ENCODE measurements at places on chromosomes 2 and 18. TPM values are rescaled to one million over a fixed set of nuclear protein-coding genes. Genes with fewer than 3 reads are reported as not detected.

DNA sequence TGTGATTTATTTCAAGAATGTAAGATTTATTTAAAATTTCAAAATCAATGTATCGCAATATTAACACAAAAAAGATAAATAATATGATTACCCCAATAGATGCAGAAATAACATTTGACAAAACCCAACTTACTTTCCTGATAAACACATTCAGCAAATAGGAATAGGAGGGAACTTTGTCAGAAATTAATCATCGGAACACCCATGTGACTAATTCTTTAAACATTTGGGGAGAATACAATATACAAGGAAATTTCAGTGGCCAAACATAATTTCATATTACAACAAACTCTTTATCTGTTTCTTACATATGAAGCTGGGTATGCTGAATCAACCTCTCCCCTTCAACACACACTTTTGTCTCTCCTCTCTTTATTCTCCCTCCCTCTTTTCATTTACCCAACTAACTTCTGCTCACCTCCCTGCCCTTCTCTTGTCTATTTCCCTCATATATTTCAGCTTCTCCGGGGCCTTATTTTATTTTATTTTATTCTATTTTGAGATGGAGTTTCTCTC is 309.6 kb upstream of the CNTNAP5 start:
- H3K4me1 ChIP-seq: no peaks in the 10 kb centered on the region
- H3K4me3 ChIP-seq: no peak overlapping the region
- no peak overlapping the region for H3K27ac ChIP-seq
- DNase-seq: no peak
- no peaks in the 10 kb centered on the region for H3K27me3 ChIP-seq

DNA sequence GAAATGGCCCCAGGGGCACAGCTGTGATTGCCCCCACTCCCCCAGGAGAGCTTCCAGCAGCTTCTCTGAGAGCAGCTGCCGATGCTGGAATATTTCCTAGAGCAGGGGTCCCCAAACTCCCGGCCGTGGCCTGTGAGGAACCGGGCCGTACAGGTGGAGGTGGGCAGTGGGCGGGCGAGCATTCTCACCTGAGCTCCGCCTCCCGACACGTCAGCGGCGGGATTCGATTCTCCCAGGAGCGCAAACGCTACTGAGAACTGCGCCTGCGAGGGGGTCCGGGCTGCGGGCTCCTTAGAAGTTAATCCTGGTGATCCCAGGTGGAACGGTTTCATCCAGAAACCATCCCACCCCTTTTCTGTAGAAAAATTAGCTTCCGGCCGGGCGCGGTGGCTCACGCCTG is 69.1 kb upstream of the PXDN start:
- DNase-seq: no peak
- H3K27me3 ChIP-seq: peaks cover under 1% of the 10 kb centered on the region
- H3K4me1 ChIP-seq: peaks cover 11% of the 10 kb centered on the region
- no peak overlapping the region for H3K4me3 ChIP-seq
- no peak overlapping the region for H3K27ac ChIP-seq

DNA sequence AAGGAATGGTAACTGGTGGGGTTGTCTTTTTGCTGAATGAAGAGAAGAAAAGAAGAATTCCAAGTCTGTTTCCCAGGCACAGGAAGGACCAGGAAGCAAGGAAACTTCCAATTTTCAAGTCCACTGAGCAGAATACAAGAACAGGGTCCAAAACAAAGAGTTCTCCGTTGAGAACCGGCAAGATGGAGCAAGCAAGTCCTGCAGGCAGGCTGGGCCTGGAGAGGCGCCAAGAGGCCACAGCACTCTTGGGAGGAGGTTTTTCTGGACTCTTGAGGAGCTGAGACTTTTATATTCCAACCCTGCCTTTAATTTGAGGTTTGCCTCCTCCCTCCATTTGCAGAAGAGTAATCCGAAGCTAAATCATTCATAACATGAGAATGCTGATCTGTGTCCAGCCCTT is 224.5 kb downstream of the IKZF2 start:
- no peak overlapping the region for H3K27ac ChIP-seq
- no peak for DNase-seq
- no peak overlapping the region for H3K4me3 ChIP-seq
- peaks cover 5% of the 10 kb centered on the region for H3K4me1 ChIP-seq
- no peaks in the 10 kb centered on the region for H3K36me3 ChIP-seq
- no peaks in the 10 kb centered on the region for H3K27me3 ChIP-seq

- H3K27me3 ChIP-seq: no peaks in the 10 kb centered on the region
- peaks cover 35% of the 10 kb centered on the region for H3K4me1 ChIP-seq
- no peak overlapping the region for H3K4me3 ChIP-seq
Measured at GRCh38 chr2:66565291-66565690, 130.4 kb downstream of the MEIS1 start.

DNA sequence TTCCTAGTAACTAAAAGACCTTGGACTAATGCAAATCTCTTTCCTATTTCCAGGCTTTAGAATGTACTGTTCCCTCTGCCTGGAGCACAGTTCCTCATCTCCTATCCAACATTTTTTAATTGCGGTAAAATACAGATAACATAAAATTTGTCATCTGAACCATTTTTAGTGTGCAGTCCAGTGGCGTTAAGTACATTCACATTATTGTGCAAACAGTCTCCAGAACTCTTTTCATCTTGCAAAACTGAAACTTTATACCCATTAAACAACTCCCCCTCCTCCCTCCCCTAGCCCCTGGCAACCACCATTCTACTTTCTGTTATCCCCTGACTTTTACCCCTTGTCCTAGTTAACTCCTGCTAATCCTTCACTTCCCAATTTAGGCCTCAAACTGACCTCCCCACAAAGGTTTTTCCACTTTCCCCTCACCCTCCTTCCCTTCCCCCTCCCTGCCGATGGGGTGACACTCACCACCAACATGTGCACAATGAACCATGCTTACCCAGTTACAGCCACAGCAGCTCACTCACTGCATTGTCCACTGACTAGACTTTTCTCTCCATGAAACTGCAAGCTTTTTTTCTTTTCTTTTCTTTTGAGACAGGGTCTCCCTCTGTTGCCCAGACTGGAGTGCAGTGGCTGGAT is 54.8 kb downstream of the KIAA2012 start:
- H3K4me3 ChIP-seq: no peak overlapping the region
- no peaks in the 10 kb centered on the region for H3K27me3 ChIP-seq
- H3K27ac ChIP-seq: peak overlapping the region; percentile 18
- DNase-seq: no peak
- H3K36me3 ChIP-seq: no peaks in the 10 kb centered on the region

DNA sequence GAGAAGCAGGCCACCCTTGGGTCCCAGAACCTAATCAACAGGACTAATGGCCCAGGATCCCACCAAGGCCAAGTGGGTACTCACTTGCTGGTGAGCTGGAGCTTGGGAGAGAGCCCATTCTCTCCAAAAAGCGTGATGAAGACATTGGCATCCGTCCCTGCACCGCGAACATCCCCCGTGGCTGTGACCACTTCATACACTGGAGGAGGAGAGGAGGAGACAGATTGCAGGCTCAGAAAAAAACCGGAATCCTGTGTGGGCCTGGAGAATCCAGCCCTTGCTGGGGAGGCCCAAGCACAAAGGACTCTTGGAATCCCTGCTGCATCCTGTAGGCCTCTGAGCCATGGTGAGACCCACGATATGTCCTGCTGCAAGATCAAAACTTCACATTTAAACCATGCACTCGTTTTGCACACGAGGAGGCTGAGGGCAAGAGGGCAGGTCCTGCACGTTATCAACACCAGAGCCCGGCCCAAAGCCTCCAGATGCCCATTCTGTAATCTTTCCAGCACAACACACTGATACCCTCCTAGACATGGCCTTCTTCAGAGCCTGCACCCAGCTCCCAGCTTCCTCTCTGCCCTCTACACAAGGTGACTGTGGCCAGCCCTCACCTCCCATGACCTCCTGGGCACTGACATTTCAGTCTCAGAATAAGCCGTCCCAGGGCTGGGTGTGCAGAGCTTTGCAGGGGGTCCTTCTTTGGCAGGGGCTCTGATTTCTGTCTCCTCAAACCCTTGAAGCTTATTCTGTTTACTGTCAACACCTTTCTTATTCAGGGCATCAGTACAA is 7.8 kb downstream of the LOXHD1 start:
- H3K36me3 ChIP-seq: no peaks in the 10 kb centered on the region
- H3K27me3 ChIP-seq: peaks cover 11% of the 10 kb centered on the region
- no peak overlapping the region for H3K4me3 ChIP-seq

GRCh38 chr18:56173542-56174220 is 464.7 kb downstream of the TXNL1 start:
- H3K27me3 ChIP-seq: no peaks in the 10 kb centered on the region
- DNase-seq: peak; percentile 40
- no peak overlapping the region for H3K27ac ChIP-seq
- no peaks in the 10 kb centered on the region for H3K36me3 ChIP-seq

DNA sequence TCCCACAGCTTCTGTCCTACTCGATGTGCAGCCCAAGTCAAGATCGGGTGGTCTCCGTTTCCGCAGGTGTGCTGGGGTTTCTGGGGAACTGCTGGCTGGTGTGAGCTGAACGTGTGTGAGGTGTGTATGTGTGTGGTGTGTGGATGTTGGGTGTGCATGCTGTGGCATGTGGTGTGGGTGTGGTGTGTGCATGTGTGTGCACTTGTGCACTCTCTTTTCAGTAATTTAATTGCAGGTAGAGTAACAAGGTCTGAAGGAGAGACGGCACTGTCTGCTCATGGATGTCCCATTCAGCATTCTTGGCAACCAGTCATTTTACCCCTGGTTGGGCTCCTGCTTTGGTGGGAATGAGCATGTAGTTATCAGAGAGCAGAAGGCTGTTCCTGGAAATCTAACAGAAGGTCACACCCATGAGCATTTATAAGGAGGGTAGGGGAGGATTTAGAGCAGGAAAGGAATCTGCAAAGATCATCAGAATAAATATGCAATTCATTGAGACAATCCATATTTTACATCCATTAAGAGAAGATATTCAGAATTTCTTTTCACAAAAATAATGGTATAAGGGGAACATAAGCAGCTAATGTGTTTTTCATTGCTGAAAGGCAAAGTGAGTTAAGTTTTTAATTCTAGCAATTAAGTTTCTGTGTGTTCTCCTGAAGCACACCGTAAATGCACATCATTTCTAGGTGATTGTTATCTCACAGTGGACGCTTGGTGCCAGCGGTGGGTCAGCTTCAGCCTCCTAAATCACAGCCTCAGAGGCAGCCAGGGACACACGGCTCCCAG is 60.7 kb downstream of the ADI1 start:
- no peak overlapping the region for H3K27ac ChIP-seq
- H3K27me3 ChIP-seq: no peaks in the 10 kb centered on the region
- no peaks in the 10 kb centered on the region for H3K4me1 ChIP-seq
- H3K4me3 ChIP-seq: no peak overlapping the region

DNA sequence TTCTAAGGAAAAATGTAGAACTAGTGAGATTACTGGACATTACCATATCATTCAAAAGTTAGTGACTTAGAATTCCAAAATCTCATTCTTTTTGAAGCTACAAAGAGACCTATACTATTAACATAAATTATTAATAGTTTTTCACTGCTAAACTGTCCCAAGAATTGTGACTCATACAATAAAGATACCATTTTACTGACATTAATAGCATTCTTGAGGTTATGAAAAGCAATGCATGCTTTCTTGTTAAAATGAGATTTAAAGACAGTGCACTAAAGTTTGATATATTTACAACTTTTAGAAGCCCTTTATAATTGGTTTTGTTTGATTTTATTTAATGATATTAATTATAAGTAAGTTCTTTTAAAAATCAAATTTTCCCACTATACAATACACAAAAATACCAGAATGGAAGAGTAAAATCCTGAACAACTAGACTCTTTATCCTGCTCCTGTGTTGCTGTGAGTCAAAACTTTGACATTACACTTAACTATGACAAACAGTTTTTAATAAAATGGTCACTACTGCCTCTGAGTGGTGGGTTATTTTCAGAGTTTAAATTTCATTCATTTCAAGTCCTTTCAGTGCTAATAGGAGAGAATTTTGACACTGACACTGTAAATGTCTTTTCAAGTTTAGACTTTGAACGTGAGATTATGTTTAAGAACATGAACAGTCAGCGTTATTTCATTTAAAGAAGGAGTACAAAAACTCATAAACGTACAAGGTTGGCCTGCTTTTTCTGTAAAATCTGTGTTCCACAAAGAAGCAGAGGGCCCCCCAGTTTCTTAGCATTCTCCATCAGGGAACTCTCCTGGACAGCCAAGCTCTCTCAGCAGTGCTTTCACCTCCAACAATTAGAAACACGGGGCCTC is 54.5 kb downstream of the FAM124B start:
- no peak overlapping the region for H3K27ac ChIP-seq
- no peak for DNase-seq
- peaks cover 3% of the 10 kb centered on the region for H3K27me3 ChIP-seq
- H3K4me1 ChIP-seq: peaks cover 5% of the 10 kb centered on the region

- H3K27ac ChIP-seq: no peak overlapping the region
- H3K4me3 ChIP-seq: no peak overlapping the region
- no peaks in the 10 kb centered on the region for H3K4me1 ChIP-seq
- no peaks in the 10 kb centered on the region for H3K36me3 ChIP-seq
Measured at GRCh38 chr2:148876202-148876594, 1.2 kb downstream of the KIF5C start.

GRCh38 chr2:112977559-112978056 is at the start of gene IL36G:
IL36G (plus strand) TSS chr2:112978006; CDS start chr2:112978639, 633 bp downstream.
- no peak for DNase-seq
- H3K27me3 ChIP-seq: peaks cover 18% of the 10 kb centered on the region
- H3K27ac ChIP-seq: no peak within 1 kb of the TSS
- no peak within 1 kb of the TSS for H3K4me3 ChIP-seq

DNA sequence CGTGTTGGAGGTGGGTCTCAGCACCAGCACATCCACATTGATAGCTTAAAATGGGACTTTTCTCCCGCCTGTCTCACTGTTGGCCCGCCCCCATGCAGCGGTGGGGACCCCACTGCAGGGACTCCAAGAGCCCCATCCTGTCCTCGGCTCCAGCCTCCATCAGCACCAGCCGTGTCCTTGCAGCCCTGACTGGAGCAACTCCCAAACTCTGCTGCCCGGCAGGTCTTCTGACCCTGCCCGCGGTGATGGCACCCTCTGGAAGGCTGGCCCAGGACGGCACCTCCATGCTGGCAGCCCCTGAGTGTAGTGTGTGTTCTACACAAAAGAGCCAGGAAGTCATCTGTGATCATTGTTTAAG is 41.6 kb upstream of the KCNG2 start:
- H3K4me3 ChIP-seq: no peak overlapping the region
- no peaks in the 10 kb centered on the region for H3K27me3 ChIP-seq
- H3K4me1 ChIP-seq: no peaks in the 10 kb centered on the region

GRCh38 chr2:72745679-72746368 is 80.0 kb downstream of the EXOC6B start:
- H3K36me3 ChIP-seq: 0 out of 2 replicates have a peak, but pooled peaks cover 2% of the 10 kb centered on the region
- H3K27ac ChIP-seq: no peak overlapping the region
- H3K27me3 ChIP-seq: no peaks in the 10 kb centered on the region
- no peak overlapping the region for H3K4me3 ChIP-seq

WDFY1 gene
- polyA plus RNA-seq: 35.6 TPM

RAMP1 gene
- 100.0 TPM for polyA plus RNA-seq

UPP2 gene
- not detected for polyA plus RNA-seq

ANKRD36B gene
- 3.2 TPM for polyA plus RNA-seq

CYBRD1 gene
- polyA plus RNA-seq: 53.2 TPM

TMBIM1 gene
- polyA plus RNA-seq: 84.6 TPM

LIMS3 gene
- 0.99 TPM for polyA plus RNA-seq

CLEC4F gene
- polyA plus RNA-seq: not detected
